ENCODE measurements at places on chromosomes 12 and 14.

DNA sequence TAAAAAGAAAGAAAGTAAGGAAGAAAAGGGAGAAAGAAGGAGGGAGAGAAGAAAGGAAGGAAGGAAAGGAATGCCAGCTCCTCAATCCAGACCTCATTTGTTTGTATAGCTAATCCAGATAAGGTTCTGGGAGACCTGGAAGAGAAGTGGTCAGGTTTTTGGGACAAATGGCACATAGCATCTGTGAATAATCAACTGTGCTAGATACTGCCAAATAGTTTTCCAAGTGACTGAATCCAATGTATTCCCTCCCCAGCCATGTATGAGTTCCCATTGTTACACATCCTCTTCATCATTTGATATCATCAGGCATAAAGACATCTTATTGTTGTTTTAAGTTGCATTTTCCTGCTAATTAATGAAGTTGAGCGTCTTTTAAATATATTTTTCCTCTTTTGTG lies 18.6 kb upstream of the PTGR2 start:
- DNase-seq, result no peak

- no peak for DNase-seq
These were observed 66.7 kb downstream of the ZFP36L1 start for GRCh38 chr14:68726093-68726695.

DNA sequence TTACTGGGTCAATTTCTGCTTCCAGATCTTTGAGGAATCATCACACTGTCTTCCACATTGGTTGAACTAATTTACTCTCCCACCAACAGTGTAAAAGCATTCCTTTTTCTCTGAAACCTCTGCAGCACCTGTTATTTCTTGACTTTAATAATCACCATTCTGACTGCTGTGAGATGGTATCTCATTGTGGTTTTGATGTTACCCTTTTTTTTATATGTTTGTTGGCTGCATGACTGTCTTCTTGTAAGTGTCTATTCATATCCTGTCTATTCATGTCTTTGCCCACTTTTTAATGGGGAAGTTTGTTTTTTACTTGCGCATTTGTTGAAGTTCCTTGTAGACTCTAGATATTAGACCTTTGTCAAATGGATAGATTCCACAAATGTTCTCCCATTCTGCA lies 324.9 kb downstream of the NAV3 start:
- no peak for DNase-seq

DNA sequence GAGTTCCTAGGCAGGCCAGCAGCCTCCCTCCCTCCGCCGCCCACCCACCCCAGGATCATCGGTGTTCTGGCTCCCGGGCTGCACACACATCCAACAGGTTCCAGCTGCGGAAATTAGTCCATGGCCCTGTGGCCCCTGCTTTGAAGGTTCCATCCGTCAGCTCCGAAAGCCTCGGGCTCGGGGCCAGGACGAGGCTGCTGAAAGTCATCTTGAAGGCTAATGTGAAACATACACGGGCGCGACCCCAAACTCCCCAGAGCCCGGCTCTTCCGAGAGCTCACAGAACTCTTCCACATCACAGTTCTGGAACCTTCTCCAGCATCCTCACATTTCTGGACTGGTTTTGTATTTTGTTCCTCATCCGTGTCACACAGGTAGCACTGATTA lies 19.8 kb downstream of the KDM2B start:
- DNase-seq, result no peak

- no peak for DNase-seq
These were observed 924.8 kb downstream of the NRXN3 start for GRCh38 chr14:79094951-79095350.

DNA sequence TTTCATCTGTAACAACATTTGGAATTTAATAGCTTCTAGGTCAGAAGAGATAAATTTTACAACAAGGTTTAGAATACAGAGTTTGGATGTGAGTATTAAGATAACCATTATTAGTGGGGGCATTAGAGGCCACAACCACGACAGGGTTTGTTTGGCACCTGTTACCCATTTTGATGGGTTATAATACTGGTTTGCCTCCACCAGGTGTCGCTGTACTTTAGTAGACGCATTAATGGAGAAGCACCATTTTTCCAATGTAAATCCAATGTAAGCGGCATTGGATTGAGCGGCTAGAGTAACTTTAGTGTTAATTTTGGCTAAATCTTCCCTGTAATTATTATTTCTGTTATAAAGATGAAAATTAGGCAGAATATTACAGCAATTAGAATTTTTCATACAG lies 136.2 kb downstream of the SLCO1B3 start:
- DNase-seq, result peak; percentile 5

DNA sequence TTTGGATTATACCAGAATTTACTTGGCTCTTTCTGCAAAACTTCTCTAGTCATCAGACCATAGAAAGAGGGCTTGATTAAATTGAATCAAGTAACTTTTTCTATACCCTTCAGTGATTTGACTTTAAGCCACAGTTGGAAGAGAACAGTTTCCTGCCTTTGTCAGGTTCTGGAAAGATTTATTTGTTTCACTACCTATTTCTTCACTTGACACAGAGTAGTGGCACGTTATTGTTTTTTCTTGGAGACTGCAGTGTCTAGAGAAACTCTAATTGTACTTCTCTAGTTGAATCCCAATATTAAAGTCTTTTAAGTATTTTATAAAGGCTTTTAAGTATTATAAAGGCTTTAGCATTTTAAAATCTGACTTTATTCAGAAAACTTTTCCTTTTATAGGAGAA lies 138.1 kb downstream of the TMEM117 start:
- no peak for DNase-seq

GRCh38 chr12:58487255-58487654 lies 433.0 kb downstream of the LRIG3 start:
- no peak for DNase-seq

GRCh38 chr12:6854036-6854435 lies 2.1 kb downstream of the USP5 start:
- DNase-seq, result no peak

Data from GM20000 (cell line).